ENCODE measurements at places on chromosomes 5 and 9.

DNA sequence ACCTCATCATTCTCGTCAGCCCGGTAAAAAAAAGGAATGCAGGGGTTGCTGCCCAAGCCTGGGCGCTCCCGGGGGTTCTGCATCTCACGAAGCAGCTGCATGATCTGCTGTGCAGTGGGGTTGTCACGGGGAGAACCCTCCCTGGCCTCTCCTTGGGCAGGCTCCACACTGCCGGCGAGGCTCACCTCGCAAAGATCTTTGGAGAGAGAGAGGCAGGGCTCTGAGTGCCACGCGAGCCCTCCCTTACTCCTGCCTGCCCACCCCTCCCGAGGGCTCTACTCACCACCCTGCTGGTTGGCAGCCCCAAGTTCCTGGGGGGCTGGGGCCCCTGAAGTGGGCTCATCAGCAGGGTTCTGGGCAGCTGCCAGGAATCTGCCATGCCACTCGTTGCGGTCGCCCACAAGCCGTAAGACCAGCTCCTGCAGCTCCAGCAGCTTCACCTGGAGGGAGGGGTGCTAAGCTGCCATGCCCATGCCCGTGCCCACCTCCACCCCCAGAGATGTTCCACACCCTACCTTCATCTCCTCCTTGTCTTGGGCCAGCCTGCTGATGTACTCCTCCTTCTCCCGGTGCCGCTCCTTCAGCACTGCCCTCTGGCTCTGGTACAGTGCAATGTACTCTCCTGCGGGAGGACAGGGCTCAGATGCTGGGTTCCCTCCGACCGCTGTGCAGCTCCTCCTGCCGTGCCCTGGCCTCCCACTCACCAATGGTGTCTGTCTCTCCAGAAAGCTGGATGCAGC lies 18.6 kb downstream of the GOLGA2 start:
- DNase-seq, result no peak

GRCh38 chr9:89154218-89154617 lies 24.4 kb downstream of the SHC3 start:
- DNase-seq, result no peak

GRCh38 chr5:115016646-115017045 lies 153.1 kb downstream of the TRIM36 start:
- no peak for DNase-seq

- no peak for DNase-seq
Measured at GRCh38 chr9:98341157-98342097, 86.0 kb upstream of the TBC1D2 start.

DNA sequence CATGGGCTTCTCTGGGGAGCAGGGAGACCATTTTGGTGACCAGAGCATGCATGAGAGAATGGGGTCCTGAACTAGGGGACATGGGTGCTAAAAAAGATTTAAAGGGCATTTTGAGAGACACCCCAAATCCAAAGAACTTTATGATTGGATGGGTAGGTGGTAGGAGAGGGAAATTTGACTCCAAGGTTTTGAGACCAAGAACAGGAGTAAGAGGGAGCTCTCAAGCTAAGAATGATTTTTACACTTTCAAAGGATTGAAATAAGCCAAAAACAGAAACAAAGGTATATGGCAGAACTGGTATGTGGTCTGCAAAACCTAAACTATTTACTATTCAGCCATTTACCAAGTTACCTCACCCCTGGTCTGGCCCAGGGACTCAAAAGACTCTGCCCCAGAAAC lies 318.2 kb upstream of the CLINT1 start:
- DNase-seq, result no peak

DNA sequence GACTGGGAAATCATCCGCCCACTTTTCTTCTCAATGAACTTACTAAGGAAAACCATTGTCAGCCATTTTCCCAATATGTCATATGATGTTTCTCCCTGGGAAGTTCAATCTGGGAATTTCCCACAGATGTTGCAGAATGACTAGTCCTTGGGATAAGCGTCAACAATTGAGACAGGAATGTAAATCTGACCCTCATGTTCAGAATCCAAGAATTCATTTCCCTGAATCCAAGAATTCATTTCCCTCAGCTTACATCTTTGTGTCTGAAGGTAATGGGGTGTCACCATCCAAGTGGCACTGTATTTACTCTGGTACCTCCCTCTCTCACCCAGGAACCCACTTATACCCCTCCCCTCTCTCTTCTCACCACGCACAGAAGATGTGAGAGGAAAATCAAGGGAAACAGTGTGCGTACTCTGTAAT lies 7.4 kb downstream of the KLF9 start:
- DNase-seq, result peak; percentile 51

- no peak for DNase-seq
Measured at GRCh38 chr9:85258236-85258635, 483.5 kb downstream of the AGTPBP1 start.

DNA sequence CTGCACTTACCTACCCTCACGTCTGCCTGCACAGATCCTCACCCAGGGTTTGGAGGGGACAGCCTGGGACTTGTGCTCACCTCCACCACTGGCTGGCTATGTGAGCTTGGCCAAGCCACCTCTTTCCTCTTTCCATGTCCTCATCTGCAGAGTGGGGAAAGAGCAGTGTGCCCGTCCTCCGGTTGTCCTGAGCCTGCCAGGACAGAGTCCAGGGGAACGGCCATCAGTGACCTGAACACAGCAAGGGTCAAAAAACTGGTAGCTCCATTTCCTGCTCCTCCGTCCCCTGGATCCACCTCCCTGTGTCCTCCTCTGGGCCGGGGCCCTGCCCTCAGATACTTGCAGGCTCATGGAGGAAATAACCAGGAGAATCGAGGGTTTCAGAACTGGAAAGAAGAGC lies 187.7 kb downstream of the OLFM1 start:
- DNase-seq, result no peak

GRCh38 chr9:107548298-107549142 lies 59.0 kb upstream of the KLF4 start:
- peak; percentile 87 for DNase-seq

DNA sequence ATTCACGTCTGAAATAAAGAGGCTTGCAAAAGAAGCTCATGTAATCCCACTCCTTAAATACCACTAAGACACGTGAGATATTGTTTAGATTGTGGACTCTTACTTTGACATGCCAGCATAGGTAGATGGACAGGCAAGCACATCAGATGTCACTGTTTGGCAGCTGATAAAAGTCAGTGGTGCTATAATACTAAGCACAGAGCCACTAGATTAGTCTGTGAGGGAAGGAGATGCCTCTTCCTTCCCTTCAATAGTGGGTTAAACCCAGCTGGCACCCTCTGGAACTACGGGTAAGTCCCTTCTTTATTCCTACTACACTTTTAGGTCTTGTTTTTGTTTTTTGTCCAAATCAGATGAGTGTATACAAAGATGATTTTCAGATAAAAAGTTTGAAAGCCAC lies at the start of gene MYOT:
TSS of gene MYOT (plus strand) at position 197 of the 400 bp plus-strand sequence. CDS start 2,792 bp downstream, outside the sequence.
- no peak for DNase-seq

DNA sequence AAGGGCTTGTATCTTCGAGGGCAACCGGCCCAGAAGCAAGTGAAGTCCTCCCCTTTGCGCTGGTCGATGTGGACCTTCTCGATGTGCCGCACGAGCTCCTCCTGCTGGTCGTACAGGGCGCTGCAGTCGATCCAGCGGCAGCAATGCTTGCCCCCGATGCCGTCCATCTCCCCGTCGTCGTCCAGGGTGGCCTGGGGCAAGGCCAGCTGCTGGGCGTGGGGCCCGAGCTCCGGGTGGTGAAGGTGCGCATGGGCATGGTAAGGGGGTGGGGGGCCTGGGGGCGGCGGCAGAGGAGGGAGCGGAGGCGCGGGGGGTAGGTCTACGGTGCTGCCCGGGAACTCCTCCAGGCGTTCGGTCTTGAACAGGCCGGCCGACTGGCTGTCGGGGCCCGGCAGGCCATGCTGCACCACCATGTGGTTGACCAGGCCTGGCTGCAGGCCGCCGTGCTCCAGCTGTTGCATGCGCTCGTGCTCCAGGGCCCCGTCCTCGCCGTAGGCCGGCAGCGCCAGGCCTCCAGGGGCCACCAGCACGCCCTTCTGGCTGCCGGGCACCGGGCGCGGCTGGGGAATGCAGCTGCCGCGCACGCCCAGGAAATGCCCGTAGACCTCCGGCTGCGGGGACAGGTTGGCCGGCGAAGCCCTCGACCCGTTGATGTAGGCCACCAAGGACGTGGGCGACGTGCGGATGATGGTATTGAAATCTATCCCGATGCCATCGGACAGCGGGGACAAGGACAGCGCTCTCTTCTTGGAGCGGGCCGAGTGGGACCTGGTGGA lies 181.8 kb downstream of the GLIS3 start:
- DNase-seq, result no peak

DNA sequence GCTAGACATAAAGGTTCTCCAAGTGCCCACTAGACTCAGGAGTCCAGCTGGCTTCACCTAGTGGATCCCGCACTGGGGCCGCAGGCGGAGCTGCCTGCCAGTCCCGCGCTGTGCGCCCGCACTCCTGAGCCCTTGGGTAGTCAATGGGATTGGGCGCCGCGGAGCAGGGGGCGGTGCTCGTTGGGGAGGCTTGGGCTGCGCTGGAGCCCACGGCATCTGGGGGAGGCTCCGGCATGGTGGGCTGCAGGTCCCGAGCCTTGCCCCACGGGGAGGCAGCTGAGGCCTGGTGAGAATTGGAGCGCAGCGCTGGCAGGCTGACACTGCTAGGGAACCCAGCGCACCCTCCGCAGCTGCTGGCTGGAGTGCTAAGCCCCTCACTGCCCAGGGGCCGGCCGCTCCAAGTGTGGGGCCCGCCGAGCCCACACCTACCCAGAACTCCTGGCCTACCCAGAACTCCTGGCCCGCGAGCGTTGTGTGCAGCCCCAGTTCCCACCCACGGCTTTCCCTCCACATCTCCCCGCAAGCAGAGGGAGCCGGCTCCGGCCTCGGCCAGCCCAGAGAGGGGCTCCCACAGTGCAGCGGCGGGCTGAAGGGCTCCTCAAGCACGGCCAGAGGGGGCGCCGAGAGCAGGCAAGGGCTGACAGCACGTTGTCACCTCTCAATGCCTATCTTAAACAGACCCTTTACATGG lies 260.7 kb upstream of the DMRT1 start:
- DNase-seq, result no peak

DNA sequence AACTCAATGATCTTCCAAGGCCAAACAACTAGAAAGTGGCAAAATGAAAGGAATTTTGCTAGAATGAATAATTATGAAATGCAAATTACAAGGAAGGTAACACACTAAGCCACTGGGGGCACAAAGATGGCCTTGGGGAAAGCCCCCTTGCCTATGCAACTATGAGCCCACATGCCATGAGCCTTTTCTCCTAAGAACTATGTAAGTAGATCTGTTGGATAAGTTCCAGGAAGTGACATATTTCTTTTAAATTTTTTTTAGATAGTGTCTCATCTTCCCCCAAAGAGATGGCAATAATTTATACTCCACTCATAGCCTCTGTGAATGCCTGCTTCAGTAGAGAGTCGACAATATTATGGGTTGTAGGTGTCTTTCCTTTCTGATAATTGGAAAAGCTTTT lies 257.8 kb downstream of the AUH start:
- no peak for DNase-seq

- DNase-seq, result peak; percentile 20
Measured at GRCh38 chr9:113350107-113350661, 843 bp downstream of the BSPRY start.

- DNase-seq, result peak; percentile 18
Measured at GRCh38 chr5:43038496-43038989, 1.6 kb downstream of the ANXA2R start.

DNA sequence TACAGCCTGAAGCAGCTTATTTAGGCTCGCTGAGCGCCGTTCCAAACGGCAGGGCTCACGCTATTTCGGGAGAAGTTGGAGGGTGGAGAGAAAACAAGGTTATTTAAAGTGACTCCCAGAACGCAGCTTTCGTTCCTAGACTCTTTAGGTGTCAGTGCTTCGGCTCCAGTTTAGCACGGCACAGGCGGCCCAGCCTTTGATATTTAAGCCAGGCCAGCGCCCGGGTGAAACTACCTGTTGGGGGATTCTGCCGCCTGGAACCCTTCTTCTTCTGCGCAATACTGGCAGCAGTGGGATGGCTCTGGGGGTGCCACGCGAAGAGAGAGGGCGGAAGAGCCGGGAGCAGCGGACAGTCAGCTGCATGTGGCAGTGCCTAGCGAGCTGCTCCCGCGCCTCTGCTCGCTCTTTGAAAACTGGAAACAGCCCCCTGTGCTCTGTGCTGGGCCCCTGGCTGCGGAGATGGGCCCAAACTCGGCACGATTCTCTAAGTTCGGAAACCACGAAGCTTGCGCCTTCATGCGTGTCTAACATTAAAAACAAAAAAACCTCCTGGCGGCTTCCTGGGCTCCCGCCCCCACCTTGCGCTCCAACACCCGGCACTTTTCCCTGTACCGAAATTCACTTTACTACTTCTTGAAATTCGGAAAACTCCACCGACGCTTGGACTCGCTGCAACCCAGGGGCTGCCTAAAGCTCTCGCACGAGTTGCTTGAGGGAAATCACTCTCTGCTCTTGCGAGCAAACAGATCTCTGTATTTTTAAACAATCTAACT lies 34.6 kb upstream of the NFIB start:
- no peak for DNase-seq

GRCh38 chr5:139262059-139262741 lies 31.3 kb upstream of the MATR3 start:
- DNase-seq, result no peak

- no peak for DNase-seq
Measured at GRCh38 chr9:21605489-21605931, 123.4 kb upstream of the IFNE start.

DNA sequence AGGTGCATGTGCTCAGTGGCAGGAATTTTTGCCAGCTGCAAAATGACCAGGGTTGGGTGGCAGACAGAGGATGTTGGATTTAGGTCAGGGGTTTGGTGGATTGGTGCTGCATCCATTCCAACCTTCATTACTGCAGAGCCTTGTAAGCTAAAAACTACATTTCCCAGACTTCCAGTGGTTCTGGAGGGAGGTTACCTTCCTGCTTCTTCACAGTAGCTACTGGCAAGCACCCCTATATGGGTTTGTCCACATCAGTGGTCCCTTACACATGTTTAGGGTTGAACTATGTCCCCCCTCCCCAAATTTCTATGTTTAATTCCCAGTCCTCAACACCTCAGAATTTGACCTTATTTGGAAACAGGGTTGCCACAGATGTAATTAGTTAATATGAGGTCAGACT lies 20.7 kb upstream of the IL17B start:
- DNase-seq, result no peak

DNA sequence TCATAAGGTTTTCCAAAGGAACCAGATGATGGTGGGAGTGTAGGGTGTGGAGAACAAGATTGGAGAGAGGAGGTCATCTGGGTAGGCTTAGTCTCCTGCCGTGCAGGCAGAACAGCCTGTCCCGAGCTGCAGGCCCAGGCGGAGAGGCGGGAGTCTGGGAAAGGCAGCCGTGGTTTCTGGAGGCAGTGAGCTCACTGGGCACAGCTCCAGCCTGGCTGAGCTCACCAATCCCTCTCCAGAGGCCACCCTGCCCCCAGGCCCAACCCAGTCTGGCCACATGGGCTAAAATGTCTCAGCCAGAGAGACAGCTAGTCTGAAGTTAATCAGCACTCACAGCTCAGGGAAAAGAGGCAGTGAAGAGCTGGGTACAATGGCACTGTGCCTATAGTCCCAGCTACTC lies 12.3 kb downstream of the P4HA2 start:
- no peak for DNase-seq

- no peak for DNase-seq
Measured at GRCh38 chr9:127680846-127681245, 25.9 kb upstream of the CFAP157 start.

Measured in suppressor macrophage (primary cell).